Femur (tissue), 1 donor: ENCODE measurements at places on chromosomes 4 and X.

DNA sequence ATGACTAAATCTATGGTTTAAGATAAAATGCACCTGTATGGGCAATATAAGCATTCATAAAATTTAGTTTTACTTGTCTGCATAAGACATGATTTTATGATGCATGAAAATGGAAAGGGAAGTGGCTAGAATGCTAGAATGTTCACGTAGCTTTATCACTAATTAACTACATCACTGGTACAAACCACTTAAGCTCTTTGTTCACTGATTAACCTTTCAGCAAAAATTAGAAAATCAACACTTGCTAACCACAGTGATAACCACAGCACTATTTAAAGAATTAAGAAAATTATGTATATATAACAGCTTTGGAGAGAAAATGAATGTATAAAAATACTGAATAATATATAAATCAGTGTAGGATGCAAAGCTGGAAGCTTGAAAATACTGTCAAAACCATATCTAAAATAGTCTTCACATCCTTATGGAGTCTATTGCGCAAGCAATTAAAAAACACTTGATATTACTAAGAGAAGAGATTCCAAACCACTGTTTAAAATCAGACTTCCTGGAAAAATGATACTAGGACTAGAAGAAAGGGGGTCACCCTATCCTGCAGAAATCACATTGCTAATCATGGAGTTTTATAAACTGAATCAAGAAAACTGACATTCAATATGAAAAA lies 51.9 kb downstream of the EFHC2 start:
- no peak for DNase-seq

DNA sequence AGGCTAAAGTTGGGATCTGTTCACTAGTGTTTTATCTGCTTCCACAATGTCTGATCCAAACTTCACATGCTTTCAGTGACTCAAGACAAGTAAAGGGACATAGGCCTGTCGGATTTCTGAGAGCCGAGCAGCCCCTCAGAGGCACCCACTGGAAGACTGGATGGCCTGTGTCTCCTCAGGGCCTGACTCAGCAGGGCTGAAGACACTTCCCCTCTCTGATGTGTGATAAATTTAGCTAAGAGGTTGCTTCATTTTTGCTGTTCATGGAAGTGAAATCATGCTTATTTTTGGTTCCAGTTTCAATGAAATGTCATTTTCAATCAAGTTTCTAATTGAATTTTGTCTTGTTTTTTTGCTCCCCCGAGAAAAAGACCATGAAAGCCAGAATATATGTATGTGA lies 93.7 kb downstream of the MXRA5 start:
- DNase-seq, result no peak

GRCh38 chr4:66926687-66927086 lies 618.6 kb downstream of the CENPC start:
- DNase-seq, result no peak

DNA sequence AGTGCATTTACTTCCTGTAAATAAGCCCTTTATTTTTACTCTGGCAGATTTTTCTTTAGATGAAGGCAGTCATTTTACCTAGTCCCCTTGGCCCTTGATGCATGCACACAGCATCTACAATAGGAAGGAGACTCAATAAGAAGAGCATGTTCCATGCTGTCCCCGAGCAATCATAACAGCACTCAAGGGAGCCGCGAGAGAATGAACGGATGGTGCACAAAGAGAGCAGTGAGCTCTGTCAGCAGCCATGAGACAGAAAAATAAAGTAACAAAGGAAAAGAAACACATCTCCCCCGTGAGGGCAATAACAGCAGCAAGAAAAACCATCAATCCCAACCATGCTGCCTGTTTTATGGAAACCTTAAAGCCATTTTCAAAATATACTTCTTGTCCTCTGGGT lies 11.9 kb downstream of the SMIM31 start:
- DNase-seq, result no peak

DNA sequence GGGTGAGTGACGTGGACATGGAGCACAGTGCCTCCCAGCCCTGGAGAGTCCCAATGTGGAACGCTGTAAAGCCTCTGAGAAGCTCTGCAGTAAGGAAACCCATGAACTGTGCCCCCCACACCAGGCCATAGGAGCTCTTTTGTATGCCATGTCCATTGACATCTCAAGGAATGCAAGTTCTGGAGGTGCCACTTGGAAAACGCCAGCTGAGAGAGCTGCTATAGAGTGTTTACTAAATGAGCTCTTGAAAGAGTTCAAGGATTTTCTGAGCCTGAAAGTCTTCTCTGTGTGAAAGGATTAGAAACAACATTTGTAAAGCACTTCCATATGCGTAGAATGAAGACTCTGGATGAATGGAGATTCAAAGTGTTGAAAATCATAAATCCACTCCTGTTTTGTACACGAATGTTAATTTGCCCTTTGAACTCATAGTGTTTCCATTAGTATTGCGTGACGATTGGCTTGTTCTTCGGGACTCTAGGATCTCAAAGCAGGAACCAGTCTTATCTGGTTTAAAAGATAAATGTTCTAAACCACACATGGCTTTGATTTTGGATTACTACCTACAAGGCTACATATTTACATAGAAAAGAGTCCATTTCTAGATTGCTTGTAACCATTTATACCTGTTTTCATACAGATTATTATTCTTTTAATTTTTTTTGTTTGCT lies 41.8 kb upstream of the STOX2 start:
- no peak for DNase-seq

DNA sequence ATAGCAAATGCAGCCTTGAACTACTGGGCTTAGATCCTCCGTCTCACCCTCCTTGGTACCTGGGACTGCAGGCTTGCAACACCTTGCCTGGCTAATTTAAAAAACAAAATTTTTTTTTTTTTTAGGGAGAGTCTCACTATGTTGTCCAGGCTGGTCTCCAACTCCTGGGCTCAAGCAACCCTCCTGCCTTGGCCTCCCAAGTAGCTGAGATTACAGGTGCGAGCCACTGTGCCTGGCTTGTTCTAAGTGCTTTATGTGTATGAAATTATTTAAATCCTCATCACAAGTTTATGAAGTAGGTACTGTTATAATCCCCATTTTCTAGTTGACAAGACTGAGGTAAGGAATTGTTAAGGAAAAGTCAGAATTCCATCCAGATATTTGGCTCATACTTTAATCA lies 43.0 kb downstream of the CLCN3 start:
- no peak for DNase-seq

DNA sequence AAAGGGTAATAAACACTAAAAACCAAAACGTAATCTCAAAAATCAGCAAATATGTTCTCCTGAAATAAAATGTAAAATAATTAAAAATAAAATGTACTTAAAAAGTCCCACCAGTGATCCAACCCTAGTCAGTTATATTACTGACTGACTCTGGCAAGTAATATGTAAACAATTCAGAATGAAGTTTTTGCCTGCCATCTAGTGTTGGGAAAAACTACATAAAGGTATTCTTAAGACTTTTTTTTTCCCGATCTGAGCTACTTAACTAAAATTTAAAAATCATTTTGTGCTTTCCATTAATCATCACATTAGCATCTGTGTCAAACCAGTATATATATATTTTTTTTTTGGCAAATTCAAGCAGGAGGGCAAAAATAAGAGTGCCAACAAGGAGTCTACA lies 24.0 kb downstream of the RCHY1 start:
- no peak for DNase-seq

DNA sequence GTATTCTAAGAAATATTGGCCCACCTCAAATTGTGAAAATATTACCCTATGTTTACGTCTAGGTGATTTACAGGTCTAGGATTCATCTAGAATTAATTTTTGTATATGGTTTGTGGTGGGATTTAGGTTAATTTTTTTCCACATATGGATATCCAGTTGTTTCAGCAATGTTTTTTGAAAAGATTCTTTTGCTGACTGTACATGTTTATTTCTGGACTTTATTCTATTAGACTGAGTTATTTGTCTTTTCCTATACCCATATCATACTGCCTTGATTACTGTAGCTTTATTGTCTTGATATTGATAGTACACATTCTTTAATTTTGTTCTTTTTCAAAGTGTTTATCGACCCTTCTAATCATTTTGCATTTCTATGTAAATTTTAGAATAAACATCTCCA lies 83.5 kb downstream of the PRKG2 start:
- DNase-seq, result no peak

- DNase-seq, result no peak
Measured at GRCh38 chr4:11133868-11134267, 294.8 kb downstream of the HS3ST1 start.

- DNase-seq, result peak; percentile 73
Measured at GRCh38 chr4:41363384-41363981, 106.8 kb downstream of the UCHL1 start.

- DNase-seq, result no peak
Measured at GRCh38 chr4:106594291-106594952, 225.8 kb upstream of the GIMD1 start.

- no peak for DNase-seq
Measured at GRCh38 chr4:77344001-77344400, 187.0 kb downstream of the CCNG2 start.

- DNase-seq, result no peak
Measured at GRCh38 chr4:141783770-141784169, 147.4 kb downstream of the IL15 start.

- no peak for DNase-seq
Measured at GRCh38 chr4:5791654-5792053, 80.7 kb downstream of the EVC start.

GRCh38 chrX:107845625-107846024 lies 20.0 kb downstream of the MID2 start:
- no peak for DNase-seq

DNA sequence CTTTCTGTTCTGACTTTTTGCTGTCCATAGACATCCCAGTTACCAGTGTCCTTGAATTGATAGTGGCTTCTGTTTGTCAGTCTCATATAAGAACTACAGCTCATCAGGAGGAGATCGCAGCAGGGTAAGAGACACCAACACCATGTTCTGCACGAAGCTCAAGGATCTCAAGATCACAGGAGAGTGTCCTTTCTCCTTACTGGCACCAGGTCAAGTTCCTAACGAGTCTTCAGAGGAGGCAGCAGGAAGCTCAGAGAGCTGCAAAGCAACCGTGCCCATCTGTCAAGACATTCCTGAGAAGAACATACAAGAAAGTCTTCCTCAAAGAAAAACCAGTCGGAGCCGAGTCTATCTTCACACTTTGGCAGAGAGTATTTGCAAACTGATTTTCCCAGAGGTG lies 30.1 kb downstream of the GUCY1A1 start:
- DNase-seq, result no peak

DNA sequence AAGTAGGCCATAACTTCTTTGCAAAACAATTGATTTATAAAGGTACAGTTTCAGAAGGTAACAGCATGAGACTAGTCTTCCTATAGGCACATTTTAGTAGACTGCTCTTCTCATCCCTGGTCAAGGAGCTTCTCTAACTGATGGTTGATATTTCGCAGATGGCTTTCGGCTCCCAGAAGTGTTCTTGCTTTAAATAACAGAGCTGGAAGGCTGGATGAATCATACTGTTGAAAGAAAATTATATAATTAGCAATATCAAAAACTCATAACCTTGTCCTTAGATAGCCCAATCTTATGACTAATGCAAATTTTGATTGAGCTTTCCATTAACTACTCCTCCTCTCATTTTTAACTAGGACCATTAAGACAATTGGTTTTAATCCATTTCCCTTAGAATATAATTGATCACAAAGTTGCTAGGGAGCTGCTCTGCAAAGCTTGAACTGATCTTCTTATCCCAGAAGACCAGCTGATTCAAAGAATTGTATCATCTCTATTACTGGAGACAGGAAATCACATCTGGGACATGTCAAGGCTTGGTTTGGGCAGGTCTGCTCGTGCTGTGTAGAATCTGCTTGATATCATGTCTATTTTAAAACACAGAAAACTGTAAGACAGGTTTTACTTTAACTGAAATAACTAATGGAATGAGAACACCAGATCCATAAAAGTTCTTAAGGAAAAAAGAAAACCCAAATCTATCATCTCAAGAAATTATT lies 38.6 kb downstream of the CENPU start:
- no peak for DNase-seq

- no peak for DNase-seq
Measured at GRCh38 chr4:185128272-185129119, 14.6 kb upstream of the SLC25A4 start.
